C1 segment of cervical spinal cord (tissue), 14 donors: ENCODE measurements at places on chromosomes 12 and 14.
A peak's percentile ranks its signal among the peaks of the same experiment; 100 is the strongest.

DNA sequence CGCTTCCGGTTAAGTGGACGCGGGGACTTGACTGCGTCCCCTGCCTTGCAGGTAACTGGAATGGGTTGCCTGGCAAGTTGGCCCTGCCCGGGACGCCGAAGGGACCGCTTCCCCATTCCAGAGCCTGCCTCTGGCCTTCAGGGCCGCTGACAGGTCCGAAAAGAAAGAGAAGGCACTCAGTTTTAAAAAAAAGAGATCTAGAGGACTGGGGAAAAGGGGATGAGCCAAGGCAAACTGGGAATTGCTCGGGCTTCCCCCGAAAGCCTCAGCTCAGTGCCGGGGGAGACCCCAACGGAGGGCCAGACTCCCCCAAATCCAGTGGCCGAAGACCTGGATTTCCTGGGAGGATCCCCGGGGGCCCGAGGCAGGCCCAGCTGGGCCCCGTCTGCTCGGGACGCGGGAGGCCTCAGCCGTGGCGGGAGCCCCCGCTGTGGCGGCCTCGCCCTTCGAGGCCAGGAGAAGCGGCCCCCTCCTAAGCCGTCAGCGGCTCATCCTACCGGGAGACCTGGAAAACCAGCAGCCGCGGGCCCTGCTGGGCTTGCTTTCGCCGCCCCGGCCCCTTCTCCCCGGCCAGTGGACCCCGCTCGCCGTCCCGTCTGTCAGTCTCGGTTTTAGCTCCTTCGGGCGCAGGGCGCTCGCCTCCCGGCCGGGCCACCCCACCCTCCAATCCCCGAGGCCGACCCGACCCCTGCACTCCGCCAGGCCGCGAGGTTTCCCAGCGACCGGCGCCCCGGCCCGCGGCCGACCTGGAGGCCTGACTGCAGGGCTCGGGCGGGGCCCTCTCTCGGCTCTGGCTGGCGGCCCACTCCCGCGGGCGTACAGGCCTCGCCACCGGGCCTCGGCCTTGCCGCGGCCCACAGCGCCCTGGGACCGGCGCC is 12.5 kb downstream of the OTX2 start:
- DNase-seq = no peak

- no peak for DNase-seq
These were observed 10.4 kb downstream of the CFAP73 start for GRCh38 chr12:113159937-113160336.

GRCh38 chr12:58787021-58787760 is 133.1 kb downstream of the LRIG3 start:
- DNase-seq = no peak

DNA sequence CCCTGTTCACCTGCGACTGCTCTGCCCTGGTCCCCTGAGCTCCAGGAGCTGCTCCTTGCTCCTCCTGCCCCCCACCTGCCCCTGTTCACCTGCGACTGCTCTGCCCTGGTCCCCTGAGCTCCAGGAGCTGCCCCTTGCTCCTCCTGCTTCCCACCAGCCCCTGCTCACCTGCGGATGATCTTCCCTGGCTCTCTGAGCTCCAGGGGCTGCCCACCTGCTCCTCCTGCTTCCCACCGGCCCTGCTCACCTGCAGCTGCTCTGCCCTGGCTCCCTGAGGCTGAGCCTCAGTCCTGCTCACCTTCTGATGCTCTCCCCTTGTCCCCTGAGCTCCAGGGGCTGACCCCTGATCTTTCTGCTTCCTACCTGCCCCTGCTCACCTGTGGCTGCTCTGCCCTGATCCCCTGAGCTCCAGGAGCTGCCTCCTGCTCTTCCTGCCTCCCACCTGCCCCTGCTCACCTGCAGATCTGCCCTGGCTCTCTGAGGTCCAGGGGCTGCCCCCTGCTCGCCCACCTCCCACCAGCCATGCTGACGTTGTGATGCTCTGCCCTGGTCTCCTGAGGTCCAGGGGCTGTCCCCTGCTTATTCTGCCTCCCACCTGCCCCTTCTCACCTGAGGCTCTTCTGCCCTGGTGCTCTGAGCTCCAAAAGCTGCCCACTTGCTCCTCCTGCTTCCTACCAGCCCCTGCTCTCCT is 219.2 kb downstream of the TMEM121 start:
- DNase-seq = no peak

- DNase-seq = no peak
These were observed 151.1 kb downstream of the SAMD4A start for GRCh38 chr14:54718046-54718445.

DNA sequence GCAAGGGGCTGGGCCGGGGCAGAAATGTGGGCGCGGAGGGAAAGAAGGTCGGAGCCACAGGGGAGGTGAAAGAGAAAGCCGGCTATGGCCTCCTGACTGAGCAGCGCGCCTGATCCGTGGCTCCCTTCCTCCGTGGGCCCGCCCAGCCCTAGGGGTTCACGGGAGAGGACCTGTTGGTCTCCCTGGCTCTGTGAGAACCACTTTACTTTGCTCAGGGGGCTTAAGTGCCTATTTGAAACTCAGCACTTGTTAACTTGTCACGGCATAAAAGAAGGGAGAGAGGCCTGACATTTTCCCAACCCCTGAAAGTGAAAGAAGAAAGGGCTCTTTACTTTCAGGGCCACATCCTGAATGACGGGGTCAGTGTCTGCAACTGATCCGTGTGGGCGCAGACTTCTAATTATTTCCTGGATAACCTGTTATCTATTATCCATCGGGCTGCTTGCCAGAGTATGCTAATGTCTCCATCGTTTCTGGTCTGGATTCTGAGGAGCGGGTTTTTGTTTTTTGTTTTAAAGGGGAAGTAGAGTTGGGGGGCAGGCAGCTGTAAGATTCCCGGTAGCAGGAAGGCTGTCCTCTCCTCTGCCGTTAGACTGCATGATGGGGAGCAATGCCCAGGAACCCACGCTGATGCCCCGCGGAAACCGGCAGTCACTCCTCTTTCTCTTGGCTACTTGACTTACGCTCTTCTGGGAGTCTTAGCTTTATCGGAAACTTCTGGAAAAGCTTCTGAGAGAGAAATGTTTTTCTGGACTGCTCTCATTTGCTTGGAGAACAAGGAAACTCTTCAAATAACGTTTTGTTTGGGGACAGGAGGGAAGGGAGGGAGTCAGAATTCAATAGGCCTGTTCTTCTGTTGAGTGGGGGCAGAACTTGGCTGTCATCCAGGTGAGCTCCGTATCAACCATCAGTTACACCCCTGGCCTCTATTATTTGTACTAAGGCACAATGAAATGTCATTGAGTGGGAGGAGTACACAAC is 127.7 kb upstream of the MAX start:
- peak; percentile 86 for DNase-seq

DNA sequence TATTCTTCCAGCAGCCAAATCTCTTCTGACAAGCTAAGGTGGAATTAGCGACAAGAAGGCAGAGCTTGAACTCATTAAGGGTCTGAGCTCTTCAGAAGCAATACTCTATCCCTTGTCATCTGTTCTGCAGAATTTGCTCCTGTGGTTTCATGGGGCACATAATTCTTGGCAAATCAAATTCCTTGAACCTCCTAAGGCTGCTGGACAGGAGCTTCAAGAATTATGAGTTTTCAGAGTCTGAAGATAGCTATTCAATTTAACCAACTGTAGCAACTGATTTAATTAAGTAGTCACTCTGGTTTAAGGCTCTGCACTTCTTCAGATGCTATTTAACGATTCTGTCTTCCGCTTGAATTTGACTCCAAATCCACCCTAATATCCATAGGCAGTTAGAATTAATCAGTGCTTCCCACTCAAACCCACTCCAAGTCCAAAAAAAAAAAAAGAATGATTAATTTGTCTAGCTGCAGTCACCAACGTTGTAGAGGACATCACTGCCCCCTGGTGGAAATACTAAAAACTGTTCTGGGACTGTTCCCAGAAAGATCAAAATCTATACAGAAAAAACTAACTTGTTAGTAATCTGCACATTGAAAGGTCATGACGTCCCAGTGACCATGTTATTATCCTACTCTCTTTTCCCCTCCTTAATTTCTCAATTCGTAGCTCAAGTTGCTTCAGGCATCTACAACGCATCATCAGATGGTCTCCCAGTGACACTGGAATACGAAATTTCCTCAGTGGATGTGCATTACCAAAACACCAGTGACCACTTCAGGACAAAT is 169.9 kb downstream of the KIF21A start:
- no peak for DNase-seq

DNA sequence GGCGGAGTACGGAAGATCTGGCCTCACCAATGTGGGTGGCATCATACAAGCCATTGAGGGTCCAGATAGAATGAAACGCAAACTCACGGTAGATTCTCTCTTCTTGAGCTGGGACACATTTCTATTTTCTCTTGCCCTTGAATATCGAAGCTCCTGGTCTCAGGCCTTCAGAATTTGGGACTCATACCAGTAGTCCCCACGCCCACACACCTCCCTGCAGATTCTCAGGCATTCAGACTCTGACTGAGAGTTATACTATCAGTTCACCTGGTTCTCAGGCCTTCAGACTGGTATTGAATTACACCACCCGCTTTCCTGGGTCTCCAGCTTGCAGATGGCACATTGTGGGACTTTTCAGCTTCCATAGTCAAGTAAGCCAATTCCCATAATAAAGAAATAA is 37.8 kb downstream of the EIF2S3B start:
- no peak for DNase-seq

- DNase-seq = no peak
These were observed 70.5 kb upstream of the FRMD6 start for GRCh38 chr14:51581017-51581881.

GRCh38 chr12:6231359-6232268 is 31.4 kb downstream of the CD9 start:
- no peak for DNase-seq

DNA sequence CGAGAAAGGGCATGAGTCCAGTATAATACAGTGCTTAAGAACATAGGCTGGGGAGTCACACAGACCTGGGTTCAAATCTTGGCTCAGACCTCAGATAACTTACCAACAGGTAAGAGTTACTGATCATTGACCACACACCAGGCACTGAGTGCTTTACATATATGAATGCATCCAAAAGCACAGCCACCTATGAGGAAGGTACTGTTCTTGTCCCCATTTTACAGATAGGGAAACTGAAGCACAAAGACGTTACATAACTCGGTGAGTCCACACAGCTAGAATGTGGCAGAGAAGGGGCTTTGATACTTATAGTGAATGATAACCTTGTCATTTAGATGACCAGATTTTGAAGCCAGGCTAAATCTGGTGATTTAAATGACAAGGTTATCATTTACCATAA is 27.6 kb downstream of the FAIM2 start:
- DNase-seq = no peak

- DNase-seq = no peak
These were observed 251.7 kb upstream of the SFSWAP start for GRCh38 chr12:131458931-131459772.

- DNase-seq = no peak
These were observed 297.0 kb downstream of the FUT8 start for GRCh38 chr14:65709576-65709975.

DNA sequence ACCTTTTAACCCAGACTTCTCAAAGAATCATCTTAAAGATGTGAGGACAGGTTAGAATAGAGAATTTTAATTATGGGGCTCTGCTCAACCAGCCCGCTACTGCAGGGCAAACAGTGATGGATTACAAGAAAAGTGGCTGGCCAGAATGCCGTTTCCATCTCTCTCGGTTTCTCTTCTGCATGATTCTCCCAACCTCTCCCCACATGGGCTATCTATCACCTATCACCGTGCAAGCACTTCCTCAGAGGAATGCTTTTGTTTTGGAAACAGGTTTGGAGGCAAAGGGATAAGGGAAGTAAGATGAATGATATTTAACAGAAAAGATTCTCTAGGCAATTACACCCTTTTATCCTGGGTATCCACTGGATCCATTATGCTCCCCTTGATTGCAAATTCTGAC is 37.4 kb upstream of the PHC1 start:
- DNase-seq = no peak

- DNase-seq = no peak
These were observed 8.2 kb upstream of the LGALS3 start for GRCh38 chr14:55120571-55121495.

DNA sequence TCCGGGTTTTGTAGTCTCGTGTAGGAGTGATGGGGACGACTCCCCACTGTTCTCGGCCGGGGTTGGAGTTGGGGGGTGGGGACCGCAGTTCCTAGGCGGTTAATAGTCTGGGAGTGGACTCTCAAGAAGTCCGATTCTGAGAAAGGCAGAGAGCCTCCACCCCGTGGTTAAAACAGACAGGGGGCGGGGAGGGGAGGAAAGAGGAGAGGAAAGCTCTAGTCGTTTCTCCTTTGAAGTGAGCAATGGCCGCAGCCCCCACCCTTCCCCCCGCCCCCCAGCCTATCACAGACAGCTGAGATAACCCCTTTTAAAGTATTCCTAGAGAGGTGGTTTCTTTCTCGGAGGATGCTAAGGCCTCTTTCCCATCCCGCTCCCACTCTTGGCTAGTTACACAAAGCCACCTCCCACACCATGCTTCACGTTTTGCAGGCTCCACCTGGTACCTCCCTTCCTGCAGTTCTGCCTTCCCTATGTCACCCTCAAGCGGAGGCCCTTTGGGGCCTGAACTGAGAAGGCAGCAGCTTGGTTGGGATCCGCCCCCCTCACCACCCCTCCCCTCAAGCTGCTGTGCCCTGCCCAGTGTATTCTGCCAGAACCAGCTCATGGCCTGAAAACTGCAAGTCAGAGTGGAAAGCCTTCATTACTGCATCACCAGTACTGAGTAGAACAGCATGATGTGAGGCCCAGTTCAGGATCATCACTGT is 853 bp downstream of the USP5 start:
- DNase-seq = no peak

DNA sequence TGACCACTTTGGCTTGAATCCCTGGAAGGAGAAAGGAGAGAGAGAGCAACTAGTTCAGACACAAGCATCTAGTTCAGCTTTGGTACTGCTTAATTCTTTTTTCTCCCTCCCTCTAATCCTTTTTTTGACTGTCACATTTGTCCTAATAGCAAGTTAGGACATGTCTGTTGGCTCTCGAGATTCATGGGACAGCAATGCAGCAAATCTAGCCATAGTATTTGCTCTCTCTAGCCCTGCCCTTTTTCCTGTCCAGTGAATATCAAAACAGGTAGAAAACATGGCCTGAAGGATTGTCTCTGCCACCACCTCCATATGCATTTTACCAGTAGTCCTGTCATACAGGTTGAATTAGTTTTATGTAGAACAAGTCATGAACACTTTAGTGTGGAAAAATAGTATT is 116.4 kb downstream of the PTPRB start:
- no peak for DNase-seq

DNA sequence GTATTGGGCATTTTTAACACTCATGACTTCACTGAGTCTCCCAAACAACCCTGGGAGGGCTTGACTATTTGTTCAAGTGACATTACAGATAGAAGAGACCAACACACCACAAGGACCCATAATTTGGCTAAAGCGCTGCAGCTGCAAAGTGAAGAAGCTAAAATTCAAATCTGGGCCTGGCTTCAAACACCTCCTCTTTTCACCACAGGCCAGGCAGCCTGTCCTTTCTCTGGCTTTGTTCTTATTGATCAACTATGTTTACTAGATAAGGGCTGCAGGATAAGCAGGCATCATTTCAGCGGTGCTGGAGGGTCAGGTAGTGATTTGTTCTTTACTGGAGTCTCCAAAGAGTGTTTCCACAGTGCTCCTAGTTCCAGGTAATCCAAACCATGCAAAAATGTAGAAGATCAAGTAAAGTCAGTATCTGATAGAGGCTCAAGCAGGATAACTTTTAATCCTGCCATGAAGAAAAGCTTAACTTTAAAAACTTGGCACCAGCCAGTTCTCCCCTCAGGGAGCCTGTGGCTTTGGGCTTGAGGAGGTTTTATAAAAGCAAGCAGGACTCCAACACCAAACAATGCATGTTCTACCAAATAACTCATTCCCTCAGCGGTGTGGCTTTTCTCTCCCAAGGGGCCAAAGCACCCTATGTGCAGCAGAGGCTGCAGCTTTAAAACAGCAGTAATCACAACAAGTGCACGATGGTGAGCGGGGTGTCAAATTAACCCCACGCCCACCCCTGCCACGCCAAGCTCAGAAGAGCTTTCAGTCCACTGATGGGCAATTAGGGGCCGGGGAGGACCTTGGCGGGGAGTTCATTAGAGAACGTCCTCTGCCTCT is 16.8 kb downstream of the CLMN start:
- no peak for DNase-seq
